Stimulated activated CD8-positive, alpha-beta memory T cell treated with anti-CD3 and anti-CD28 coated beads, Interleukin-2, amount 100 ng/mL, for 1 hour (primary cell): ENCODE measurements at places on chromosomes 3 and 15.

- no peak for DNase-seq
Measured at GRCh38 chr3:165513715-165514701, 317.8 kb upstream of the SLITRK3 start.

- no peak for DNase-seq
Measured at GRCh38 chr15:88975891-88976290, 62.7 kb upstream of the MFGE8 start.

GRCh38 chr15:98873441-98874218, 134.0 kb downstream of the PGPEP1L start:
- no peak for DNase-seq

- no peak for DNase-seq
Measured at GRCh38 chr3:10162185-10162584, 2.5 kb upstream of the IRAK2 start.

- DNase-seq, result no peak
Measured at GRCh38 chr3:154758109-154758868, 321.8 kb upstream of the MME start.

DNA sequence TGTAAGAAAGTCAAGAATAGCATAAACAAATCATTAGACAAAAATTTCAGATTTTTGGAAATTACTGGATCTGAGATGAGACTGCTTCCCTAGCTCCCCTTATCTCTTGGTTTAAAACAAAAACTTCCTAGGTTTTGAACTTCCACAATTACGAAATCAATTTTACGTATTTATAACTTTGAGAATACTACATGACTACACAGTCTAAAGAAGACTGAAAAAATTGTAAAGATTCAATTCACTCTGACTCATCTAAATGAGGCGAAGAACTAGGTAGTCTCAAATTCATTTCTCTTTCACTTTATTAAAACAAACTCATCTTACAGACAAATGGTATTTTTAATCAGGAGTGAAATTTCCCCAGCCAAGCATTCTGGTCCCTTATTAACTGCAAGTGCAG, 10.3 kb downstream of the CCDC54 start:
- no peak for DNase-seq

GRCh38 chr3:37689645-37690356, 171.9 kb upstream of the CTDSPL start:
- DNase-seq, result no peak

DNA sequence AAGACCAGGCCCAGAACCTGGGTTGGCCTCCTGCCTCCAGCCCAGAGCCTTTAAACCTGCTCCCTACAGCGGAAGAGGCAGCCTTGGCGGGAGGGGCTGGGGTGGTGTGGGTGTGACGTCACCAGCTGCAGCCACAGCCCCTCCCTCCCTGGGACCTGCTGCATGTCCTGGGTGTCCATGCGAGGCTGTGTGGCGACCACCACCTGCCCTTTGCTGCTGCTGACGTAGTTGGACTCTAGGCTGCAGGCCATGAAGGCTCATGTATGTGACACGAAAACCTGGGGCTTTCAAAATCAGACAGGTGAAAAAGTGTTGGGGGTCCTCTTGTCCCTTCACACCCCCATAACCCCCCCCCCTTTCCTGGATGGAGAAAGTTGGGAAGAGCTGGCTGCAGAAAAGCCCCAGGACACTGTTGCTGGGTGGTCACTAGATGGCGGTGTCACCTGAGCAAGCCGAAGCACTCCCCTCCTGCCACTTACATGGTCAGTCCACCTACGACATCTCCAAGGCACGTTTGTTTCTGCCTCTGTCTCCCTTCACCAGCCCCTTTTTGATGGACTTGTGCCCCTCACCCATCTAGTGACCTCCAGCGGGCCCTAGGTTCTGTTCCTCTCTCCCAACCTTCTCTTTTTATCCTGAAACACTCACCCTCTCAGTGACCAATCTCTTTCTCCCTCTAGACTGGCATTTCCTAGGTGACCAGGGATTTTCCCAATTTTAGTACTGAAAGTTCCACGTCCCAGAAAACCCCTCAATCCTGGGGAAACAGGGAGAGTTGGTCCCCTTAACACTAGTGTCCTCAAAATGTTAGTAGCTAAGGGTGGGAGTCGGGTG, 35.2 kb downstream of the SLC6A20 start:
- DNase-seq, result no peak

- no peak for DNase-seq
Measured at GRCh38 chr3:121654493-121655385, 6.0 kb downstream of the HCLS1 start.

DNA sequence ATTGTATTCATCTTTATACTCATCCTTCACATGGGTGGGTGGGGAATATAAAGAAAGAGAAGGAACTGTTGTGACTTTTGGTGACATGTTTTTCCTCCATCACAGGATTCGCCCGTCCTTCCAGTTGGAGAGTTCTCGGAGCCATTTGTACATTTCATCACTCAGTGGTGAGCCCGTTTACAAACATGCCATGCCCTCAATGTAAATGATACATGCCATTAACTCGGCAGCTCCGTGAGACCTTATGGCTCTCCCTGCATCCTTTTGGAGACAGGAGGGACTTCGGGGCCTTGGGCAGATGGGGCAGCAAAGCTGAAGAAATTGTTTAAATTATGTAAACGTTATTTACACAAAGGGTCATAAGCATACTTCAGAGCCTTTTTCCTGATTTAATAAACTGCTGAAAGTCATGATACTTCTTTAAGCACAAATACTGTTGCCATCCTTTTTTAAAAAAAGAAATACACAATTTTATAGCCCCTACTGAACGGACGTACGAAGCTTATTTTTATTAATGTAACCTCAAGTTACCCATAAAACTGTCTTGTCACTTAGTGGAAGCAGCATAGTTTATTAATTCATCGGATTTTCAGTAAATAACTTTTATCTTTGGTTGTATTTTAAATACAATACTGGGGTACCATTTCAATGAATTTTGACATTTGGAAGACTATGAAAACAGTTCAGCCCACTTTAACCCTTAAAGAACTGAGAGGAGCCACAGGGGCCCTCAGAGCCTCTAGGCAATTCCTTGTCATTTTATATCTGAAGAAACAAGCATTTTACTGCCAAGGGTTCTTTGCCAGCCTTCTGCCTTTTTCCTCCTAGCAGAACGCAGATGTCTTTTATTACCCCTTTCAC, 55.6 kb upstream of the SKOR1 start:
- DNase-seq, result no peak

DNA sequence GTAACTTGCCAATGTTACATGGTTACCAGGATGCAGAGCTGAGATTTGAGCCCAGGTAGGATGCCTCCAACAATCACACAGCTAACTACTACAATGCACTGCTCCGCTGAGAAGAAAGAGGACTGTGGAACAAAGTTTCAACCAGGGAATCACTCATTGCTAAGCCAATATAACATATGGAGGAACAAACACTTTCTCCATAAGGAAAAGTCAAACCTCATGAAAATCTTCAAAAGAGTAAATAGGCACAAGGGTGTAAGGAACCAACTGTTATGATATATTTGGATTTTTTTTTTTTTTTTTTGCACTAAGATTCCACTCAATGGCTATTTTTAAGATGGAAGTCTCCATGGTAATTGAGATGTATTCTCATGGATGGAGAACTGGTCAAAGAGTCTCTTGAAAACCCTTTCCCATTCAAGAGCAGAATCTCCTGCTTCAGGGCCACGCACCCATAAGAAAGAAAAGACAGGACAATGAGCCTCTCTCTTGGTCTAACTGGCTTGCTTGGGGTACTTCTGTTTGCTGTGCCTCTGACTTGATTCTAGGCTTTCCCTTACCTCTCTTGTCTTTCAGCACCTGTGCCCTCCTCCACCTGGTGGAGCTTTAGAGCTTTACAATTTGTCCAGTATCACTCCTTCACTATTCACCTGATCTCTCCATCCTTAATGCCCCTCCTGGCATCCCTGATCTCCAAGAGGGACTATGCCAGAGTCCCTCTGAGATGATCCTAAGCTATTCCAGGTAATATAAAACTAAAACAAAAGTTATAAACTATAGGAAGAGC, 252.8 kb downstream of the NTRK3 start:
- no peak for DNase-seq

GRCh38 chr3:23493889-23494288, 290.8 kb downstream of the UBE2E2 start:
- DNase-seq, result no peak

DNA sequence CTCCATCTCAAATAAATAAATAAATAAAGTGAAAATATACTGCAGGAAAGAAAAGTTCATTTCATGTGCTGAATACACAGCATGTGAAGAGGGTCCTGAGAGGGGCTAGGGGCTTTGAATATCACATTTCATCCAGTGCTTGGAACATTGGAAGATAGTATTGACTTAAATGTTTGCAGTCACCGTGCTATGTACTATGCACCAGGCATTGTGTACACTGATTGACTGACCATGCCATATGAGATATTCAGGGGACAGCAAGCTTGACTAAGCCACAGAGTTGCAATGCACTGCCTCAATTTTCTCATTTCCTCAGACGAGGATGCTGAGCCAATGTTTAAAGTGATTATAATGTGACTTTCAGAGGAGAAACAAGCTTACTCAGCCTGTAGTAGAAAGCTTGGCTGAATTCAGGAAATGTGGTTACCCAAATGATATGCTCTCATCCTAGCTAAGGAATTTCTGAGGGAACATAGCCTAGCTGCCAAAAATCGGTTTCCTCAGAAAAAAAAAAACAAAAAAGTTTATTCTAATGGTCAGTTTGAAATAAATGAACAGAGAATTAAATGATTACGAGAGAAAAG, 557.9 kb downstream of the FGF12 start:
- DNase-seq, result no peak

DNA sequence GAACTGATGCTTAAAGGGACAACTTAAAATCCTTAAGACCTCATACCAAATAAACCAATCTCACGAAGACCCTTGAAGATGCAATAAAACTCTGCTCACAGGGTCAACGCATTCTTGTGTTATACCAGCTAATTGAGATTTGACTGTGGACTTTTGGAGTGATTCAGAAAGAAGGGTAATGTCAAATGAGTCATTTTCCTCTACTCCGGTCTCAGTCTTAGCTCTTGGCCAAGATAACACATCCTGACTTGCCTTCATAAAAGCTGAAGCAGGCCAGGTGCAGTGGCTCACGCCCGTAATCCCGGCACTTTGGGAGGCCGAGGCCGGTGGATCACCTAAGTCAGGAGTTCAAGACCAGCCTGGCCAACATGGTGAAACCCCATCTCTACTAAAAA, 3.8 kb downstream of the PKM start:
- no peak for DNase-seq

GRCh38 chr3:110871869-110872268, 199.7 kb upstream of the NECTIN3 start:
- DNase-seq, result no peak

DNA sequence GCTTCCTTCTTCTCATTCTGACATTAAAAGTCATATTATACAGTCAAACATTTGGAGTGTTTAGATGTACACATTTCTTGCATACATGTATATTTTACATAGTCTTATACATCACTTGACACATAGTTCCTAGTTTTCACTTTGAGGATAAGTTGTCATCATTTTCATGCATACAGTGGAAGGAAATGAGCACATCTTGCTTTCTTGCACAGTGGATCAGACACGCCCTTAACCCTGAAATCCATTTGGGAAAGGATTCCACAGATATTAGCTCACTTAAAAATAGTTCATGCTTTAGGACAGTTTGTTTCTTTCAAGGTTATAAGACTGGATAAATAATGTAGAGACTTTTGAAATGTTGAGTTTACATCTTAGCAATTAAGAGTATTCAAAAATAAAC, 148.6 kb upstream of the MME start:
- no peak for DNase-seq

GRCh38 chr15:70258369-70259027, 160.8 kb upstream of the TLE3 start:
- peak; percentile 24 for DNase-seq
